Anterior cingulate cortex (tissue), 58 donors: ENCODE measurements at places on chromosomes 4 and X.

- no peak for DNase-seq
Observed at GRCh38 chr4:37973441-37973840, 13.2 kb downstream of the PTTG2 start.

- DNase-seq = no peak
Observed at GRCh38 chrX:111460607-111461006, 48.6 kb upstream of the DCX start.

- DNase-seq = no peak
Observed at GRCh38 chrX:22699581-22700091, 300.1 kb upstream of the DDX53 start.

DNA sequence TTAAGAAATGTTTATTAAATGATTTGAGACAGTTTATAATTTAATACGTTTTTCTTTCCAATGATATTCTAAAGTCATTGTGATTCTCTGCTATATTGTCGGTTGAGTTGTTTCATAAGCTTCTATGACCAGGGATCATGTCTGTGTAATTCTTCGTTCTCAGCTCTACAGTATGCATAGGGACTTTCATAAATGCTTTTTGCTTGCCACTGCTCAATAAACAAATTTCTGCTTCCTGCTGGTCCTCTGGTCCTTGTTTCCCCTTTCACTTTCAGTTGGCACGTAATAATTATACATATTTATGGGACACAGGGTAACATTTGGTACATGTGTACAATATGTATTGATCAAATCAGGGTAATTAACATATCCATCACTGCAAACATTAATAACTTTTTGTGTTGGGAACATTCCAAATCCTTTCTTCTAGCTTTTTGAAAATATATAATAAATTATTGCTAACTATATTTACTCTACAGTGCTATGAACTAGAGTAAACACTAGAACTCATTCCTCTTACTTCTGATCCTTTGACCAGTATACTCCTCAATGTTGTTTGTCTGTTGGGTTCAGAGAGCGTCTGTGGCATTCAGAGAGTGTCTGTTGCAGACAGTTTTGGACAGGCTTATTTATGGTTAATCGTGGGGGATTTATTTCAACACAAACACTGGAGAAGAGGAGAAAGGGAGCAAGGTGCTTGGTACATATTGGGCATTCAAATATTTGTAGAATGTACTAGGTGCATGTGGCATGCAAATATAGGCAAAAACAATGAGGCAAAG, 68.3 kb upstream of the SPANXB1 start:
- DNase-seq = no peak
